ENCODE measurements at places on chromosomes 12 and 14.

DNA sequence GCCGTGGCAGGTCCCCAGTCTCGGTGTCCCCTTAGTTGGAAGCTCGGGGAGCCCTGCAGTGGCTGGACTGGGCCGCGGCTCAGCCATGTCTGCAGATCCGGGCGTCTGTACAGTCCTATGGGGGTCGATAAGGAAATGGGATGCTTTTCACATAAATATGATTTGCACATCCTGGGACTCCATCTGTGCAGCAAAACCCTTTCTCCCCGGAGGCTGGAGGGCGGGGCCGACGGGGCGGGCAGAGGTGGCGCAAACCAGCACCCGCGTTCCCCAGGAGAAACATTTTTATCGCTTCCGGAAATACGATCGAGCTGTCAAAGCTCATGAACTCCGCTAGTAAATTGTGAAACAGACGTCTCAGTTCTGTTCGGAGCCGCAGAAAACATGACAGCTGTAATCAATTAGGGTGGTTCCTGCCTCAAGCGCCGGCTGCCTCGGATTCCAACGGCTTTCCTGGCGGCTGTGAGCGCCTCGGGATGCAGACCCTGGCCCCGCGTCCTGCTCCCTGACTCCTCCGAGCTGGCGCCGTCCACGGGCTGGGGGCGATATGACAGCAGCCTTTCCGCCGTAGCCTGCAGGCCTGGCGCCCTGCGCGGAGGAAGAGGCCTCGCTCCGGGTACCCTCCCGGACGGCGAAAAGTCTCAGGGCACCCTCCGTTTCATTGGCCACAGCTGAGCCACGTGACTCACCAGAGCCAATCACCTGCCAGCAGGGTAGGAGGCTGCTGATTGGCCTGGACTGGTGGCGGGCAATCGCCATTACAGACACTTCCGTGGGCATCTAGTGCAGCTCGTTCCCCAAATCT is 23.0 kb downstream of the DIO3 start:
- no peak for DNase-seq

GRCh38 chr12:121903202-121903601 is 14.6 kb downstream of the PSMD9 start:
- DNase-seq, result no peak

DNA sequence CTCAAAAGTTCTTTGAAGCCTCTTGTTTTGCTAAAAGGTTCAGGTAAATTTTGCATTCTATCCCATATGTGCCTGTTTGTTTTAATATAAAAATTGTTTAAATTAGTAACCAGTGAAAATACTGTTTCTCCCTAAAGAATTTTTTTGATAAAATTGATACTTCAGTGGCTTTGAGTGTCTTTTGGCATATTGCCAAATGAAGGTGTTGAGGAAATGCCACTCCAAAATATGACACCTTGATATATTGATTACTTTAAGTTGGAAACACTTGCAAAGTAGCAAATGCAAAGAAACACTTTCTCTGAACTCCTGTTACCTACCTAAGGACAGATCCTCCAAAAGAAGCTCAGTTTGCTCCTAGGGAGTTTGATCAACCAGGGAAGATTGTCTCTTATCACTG is 8.4 kb downstream of the STYX start:
- no peak for DNase-seq

GRCh38 chr12:124053851-124054250 is 80.8 kb downstream of the ZNF664 start:
- peak; percentile 14 for DNase-seq

DNA sequence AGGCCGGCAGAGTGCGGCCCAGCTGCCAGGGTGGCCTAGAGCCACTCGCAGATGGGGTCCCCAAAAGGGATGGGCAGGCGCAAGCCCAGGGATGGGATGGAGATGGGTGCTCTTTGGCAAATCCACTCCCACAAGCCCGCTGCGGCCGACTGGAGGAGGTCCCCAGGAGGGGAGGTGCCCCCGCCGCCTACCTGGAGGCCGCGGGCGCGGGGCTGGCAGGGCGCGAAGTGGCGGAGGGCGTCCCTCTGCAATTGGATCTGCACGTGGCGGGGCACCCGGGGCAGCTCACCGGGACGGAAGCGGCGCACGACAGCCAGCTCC is 730 bp downstream of the PPP1R3E start:
- DNase-seq, result peak; percentile 79

DNA sequence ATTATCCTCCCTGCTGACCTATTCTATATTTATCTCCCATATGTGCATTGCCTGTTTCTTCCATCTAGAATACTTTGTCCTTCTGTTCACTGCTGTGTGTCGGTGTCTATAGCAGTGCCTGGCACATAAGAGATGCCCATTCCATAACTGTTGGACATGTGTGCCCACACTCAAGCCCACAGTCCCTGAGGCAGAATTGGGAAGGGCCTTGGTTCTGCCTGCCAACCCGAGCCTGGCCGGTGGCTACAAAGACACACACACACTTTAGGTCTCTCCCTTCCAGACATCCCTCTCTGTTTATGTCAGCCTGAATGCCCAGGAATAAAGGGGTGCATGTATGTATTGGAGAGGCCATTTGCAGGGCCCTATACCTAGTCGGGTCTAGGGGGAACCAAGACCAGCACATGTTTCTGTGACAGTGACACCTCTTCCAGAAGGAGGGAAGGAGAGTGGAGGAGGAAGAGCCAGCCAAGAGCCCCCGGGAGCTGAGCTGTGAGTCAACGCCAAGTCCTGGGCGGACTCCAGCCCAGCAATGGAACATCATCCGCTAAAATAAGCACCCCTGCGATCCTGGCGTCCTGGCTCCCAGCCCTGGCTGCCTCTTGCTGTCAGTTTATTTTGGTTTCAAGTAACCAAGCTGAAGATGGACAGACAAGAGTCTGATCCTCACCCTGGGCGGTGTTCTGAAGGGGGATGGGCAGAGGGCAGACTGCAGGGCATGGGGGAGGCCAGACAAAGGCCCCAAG is 4.3 kb upstream of the ASB2 start:
- DNase-seq, result no peak

All from NCI-H2227 treated with DMSO at 0.1 percent for 48 hours (cell line).